ENCODE measurements at places on chromosomes 16 and 17. TPM values are rescaled to one million over a fixed set of nuclear protein-coding genes. Genes with fewer than 3 reads are reported as not detected.

- DNase-seq = no peak
Observed at GRCh38 chr17:31462261-31462660, 70.8 kb downstream of the RAB11FIP4 start.

GRCh38 chr16:28826141-28826540, 3.3 kb downstream of the ATXN2L start:
- no peak for DNase-seq

CCL1 gene
- not detected for total RNA-seq

GRCh38 chr17:73711184-73711583, 66.9 kb upstream of the SDK2 start:
- peak; percentile 60 for DNase-seq

DNA sequence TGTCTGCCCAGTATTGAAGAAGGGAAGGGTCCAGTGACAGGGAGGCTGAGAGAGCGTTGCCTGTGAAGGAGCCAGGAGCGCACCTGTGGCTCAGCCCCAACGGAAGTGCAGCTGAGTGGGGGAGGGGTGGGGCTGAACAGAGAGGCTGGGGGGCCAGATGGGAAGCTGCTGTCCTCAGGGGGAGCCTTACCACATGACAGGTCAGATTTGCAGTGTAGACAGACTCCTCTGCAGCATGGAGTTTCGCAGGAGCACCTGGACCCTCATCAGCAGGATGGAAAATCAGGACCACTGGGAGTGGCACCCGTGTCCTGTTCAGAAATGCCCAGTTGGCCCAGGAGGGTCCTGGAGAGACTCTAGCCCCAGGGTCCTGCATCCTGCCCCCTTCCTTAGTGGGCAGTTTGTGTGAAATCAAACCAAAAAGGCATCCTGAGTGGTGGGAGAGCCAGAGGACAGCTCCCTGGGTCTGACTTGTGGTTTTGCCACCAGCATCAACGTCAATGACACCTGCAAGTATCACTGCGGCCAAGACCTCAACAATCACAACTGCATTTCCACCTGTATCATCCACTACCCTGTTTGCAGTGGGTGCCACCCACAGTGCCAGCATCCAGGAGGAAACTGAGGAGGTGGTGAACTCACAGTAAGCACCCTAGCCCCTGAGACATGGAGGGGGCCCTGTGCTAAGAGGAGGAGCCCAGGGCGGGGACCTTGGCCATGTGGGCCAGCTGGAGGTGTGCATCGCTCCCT, 7.8 kb downstream of the CD300A start:
- DNase-seq = no peak

- no peak for DNase-seq
Observed at GRCh38 chr16:15879255-15879811, 9.1 kb downstream of the CEP20 start.

SULT1A3 gene
- 17.4 TPM for total RNA-seq

GRCh38 chr17:49996121-49996494, 1.1 kb upstream of the DLX3 start:
- DNase-seq = no peak

PIRT gene
- total RNA-seq = 7.3 TPM

SLC25A19 gene
- 6.7 TPM for total RNA-seq

KIFC3 gene
- total RNA-seq = 24.3 TPM

DNA sequence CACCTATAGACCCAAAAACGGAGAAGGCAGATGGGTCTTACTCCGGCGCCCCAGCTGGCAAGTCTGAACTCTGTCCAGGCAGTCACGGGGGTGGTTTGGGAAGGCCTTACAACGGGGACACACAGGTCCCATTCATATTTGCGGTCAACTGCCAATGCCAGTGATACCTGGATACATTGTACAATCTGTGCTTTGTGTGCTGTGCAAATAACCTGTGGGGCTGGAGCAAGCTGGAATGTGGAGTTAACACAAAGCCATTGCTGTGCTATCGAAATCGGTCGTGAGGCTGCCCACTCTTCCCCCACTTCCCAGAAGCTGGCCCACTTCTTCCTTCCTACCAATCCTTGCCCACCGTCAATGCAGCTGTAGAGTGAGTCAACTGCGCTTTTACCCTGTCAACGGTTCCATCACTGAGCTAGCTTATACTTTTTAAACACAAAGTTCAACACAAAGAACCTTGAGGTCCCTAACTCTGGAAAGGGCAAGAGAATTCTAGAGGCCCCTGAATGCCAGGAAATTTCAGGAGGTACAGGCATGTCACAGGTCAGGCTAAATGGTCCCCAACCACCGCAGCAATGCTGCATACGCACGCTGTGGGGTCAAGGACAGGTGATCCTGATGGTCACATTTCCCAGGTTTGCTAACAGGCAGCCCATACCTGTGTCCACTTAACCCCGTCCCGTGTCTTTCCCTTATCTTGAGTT, 122.8 kb downstream of the ZFHX3 start:
- no peak for DNase-seq

ARHGAP44 gene
- total RNA-seq = 7.4 TPM

DNA sequence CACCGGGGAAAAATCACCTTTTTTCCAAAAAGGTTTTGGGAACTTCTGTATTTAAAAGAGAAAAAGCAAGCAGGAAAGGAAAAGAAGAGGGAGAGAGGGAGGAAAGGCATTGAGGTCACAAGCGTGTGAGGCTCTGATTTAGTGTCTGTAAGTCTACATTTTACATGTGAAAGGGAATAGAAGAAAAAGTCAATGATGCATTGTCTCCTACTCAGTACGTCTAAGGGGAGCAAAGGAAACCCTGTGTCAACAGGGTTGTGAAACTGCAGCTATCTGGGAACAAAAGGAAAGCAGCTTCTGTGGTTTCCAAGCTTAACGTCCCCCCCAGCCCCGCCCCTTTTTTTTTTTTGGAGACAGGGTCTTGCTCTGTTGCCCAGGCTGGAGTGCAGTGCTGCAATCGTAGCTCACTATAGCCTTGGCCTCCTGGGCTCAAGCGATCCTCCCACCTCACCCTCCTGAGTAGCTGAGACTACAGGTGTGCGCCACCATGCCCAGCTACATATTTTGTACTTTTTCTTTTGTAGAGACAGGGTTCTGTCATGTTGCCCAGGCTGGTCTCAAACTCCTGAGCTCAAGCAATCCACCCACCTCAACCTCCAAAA, 1.8 kb upstream of the CDC42EP4 start:
- no peak for DNase-seq

SLC22A31 gene
- total RNA-seq = not detected

GRCh38 chr17:65797101-65797500, 235.7 kb upstream of the AXIN2 start:
- no peak for DNase-seq

DNA sequence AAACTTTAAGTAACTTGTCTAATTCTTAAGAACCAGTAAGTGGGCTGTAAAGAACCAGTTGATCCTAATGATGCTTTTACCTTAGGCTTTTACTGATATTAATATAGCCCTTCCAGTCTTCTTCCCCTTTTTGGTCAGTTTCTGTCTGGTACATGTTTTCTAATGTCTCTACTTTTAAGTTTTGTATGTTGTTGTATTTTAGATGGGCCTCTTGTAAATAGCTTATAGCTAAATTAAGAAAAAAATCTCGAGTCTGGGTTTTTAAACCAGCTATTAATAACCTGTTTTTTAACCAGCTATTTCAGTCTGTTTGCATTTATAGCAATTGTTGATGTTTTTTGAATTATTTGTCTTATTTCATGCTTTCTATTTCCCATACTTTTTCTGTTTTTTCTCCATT, 79.0 kb downstream of the PITPNC1 start:
- DNase-seq = no peak

DNA sequence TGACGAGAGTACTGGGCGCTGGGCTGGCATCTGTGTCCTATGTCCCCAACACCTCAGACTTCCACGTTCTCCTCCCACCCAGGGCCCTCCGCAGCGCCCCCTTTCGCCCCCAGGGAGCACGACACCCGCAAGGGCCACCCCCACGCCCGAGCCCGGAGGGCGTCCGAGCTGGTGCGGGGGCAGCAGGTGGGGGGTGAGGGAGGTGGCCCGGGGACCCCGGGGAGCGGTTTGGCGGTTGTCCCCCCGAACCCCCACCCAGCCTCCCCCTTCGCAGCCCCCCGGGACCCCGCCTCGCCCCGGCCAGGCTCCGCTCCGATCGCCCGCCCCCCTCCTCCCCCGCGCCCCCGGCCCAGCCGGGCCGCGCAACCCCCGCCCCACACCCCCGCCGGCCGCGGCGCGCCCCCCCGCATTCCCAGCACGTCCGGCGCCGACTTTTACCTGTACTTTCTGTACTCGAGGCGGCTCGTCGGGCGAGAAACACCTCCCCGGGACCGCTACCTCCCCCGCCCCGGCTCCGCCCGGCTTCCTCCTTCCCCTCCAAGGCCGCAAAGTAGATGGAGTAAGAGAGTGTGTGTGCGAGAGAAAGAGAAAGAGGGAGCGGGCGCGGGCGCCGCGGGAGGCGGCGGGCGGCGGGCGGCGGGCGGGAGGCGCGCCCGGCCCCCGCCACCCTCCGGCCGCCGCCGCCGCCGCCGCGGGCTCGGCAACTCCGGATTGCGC, 901 bp downstream of the CDYL2 start:
- no peak for DNase-seq

GRCh38 chr17:41892021-41892376, 26.8 kb downstream of the ACLY start:
- DNase-seq = no peak

TP53TG3 gene
- total RNA-seq = not detected

KRTAP2-4 gene
- total RNA-seq = not detected

GRCh38 chr17:67759355-67760171, 41.8 kb downstream of the NOL11 start:
- no peak for DNase-seq

CNGB1 gene
- total RNA-seq = 6.5 TPM

GRCh38 chr17:71188811-71189492, 931.9 kb upstream of the SOX9 start:
- no peak for DNase-seq

- DNase-seq = no peak
Observed at GRCh38 chr17:65592125-65592965, 30.9 kb upstream of the AXIN2 start.

- no peak for DNase-seq
Observed at GRCh38 chr17:56867948-56868376, 34.0 kb downstream of the DGKE start.

GRCh38 chr16:50303041-50303604, 36.8 kb downstream of the ADCY7 start:
- DNase-seq = no peak

CA10 gene
- 30.0 TPM for total RNA-seq

DNA sequence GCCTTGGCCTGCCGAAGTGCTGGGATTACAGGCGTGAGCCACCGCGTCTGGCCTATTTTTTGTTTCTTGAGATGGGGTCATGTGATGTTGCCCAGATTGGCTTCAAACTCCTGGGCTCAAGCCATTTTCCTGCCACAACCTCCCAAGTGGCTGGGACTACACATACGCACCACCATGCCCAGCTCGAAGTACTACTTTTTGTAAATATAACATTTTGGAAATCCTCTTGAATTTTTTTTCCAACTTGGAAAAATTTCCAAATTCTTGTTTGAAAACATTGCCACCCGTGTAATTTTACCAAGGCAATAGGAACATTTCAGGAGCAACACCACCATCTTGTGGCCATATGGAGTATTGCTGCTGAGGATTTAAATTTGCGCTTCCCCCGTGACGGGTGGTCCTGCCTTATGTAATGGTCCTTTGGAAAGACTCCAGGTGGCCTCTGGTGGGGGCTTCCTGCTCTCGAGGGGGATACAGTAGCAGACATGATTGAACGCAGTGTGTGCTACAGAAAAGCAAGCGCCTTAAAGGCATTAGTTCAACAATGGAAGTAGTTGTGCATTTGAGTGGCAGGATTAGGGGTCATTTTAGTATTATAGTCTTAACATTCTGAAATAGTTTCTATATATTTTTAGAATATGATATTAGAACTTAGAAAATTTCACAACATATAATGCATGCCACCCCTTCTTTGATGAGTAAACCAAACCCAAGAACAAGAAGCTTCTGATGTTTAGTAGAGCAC, 8.0 kb downstream of the FLYWCH1 start:
- no peak for DNase-seq

JPH3 gene
- 12.6 TPM for total RNA-seq

DNA sequence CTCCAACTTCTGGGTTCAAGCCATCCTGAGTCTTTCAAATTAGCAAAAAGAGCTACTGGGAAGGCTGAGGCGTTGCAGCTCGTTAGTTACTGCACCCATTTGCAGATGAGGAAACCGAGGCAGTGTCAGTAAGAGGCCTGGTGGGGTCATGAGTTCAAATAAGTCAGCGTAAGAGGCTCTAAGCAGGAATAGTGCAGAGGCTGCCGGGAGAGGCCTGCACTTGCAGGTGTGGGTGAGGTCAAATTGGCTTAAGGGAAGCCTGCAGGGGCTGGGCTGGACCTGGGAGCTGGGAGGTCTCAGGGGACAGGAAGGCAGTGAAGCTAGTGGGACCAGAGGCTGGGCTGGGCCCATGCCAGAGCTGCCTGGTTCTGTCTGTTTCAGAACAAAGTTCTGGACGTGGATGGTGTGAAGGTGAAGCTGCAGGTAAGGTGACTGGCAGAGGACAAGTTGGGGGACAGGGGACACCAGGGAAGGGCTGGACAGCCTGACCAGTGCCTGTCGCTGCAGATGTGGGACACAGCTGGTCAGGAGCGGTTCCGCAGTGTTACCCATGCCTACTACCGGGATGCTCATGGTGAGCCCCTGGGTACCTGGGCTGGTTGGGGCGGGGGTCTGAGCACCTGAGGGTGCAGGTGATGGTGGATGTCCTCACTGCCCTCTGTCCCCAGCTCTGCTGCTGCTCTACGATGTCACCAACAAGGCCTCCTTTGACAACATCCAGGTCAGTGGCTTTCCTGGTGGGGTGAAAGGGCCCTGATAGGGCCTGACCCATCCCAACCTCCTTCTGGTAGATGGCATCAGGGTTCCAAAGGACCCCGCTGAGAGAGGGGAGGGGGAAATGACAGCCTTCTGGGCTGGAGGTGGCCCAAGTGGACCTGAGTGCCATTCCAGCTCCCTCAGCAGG, 3.0 kb downstream of the RAB26 start:
- no peak for DNase-seq

KARS1 gene
- 112 TPM for total RNA-seq

- no peak for DNase-seq
Observed at GRCh38 chr17:76384987-76385891, 830 bp downstream of the SPHK1 start.

STAT5A gene
- 8.5 TPM for total RNA-seq

DNA sequence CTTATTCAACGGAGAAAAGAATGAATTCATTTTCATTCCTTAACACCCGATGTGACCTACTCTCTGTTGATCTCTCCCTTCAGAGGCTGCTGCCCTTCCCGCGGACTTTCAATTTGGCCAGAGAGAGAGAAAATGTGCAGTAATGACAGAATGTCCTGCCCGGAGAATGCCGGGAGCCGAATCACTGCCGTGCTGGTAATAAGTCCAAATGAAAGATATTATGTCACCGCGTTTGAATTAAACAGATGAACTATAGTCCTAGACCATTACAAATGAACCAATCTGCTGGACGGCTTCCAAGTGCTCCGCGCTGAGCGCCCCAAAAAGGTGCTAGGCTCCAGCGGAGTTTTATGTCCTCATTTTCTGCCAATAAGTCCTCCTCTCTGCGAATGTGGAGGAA, 14.7 kb upstream of the C16orf82 start:
- no peak for DNase-seq

C17orf75 gene
- 50.8 TPM for total RNA-seq

GRCh38 chr16:64253525-64253924, 868.3 kb downstream of the CDH11 start:
- no peak for DNase-seq
